AG04450 (cell line): ENCODE measurements at places on chromosomes 3 and 15.
A peak's percentile ranks its signal among the peaks of the same experiment; 100 is the strongest.

DNA sequence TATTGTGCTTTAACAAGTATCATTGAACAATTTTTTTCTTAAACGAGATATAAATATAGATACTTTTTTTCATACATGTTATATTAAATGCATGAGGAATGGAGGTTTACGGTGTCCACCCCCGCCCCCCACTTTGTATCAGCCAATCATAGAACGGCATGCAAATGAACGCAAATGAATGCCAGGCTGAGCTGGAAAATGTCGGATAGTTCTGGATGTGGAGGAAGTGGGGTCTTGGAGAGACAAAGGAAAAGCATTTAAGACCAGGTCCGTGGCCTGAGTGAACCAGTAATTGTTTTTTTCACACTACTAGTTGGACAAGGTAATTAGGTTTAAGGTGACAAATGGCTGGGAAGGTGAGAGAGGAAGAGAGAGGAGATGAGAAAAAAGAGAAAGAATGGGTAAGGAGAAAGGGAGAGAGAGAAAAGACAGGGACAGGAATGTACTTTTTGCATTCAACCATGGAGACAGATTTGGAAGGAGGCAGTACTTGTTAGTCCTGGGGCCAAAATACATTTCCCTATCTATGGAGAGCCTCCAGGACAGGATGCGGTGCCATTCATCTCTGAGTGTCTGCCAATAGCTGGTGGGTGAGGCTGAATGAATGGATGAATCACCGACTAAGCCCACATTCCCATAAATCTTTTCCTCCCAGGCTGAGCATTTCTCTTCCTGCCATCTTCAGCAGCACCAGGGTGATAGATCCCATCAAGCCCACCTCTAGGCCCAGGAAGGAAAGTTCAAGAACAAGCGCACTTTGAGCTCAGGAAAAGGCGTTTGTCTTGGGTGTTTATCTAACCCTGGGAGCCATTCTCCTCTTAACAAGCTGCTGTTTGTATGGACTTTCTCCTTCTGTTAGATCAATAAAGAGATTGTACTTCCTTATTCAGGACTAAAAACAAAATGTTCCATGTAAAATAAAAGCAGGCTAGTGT is 1.4 kb upstream of the RAD18 start:
- DNase-seq = no peak

- DNase-seq = no peak
Observed at GRCh38 chr3:169472259-169472900, 191.1 kb downstream of the MECOM start.

DNA sequence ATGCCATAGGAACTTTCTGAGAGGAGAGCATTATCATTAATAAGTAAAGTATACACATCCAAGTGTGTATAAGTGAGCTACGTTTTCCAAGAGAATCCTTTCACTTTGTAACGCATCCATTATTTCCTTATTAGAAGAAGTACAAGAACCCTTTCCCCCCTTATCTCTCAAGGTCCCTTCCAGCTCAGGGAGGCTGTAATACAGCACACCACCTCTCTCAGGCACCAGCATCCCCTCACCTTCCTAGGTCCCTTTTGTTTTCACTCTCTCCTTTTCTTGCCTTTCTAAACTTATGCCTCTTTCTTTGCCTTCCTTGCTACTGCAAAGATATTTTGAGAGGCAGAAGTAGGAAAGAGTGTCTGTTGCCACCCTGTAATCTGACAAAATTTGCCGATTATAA is 446.0 kb downstream of the GRM7 start:
- no peak for DNase-seq

- no peak for DNase-seq
Observed at GRCh38 chr15:26051761-26052675, 188.9 kb upstream of the ATP10A start.

DNA sequence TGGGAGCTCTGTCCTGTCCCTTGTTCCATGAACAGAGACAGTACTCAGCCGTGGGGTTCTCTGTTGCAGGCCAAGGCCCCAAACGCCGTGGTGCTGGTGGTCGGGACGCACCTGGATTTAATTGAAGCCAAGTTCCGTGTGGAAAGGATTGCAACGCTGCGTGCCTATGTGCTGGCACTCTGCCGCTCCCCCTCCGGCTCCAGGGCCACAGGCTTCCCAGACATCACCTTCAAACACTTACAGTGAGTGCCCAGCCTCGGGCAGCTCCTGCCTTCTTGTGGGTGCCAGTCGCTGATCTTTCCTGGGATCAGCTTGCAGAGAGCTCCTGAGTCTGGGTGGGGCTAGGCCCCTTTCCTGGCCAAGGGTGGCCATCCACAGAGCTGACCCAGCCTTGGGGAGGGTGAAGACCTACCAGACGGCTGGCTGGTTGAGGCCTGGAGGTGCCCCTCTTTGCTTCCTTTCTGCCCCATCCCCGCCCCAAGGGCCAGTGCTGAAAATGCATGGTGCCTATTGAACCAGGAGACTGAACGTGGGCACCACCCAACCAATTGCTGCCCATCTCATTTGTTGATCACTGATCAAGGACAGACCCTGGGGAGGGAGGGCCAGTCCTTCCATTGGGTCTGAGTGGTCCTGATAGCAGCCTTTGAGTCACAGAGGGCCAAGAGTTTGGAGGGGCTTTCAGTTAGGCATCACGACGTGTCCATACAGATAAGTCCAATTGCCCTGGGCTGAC is 106.9 kb downstream of the LRRK1 start:
- DNase-seq = no peak

DNA sequence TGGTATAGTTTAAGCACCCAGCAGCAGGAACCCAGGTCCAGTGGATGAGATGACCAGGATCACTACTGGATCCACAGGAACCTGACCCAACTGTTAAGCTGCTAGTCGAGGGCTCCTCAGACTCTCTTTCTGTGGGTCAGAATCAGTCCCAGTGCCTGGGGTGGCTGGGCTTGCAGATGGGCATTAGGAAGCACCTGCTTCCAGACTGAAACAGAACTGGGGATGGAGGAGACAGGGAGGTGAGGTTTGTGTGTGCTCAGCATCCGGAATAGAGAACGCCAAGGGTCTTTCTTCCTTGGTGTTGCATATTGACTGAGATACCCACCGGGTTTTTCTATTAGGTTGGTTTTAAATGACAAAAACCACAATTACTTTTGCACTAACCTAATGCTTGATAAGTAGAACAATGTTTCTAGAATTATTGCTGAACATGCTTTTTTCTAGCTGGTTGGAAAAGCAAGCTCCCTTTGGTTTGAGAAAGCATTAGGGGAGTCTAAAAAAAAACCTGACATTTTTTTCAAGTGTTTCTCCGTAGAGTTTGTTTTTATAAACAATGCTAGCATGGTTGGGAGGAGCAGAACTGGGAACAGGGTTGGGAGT is 779 bp downstream of the ST3GAL6 start:
- no peak for DNase-seq

- DNase-seq = no peak
Observed at GRCh38 chr15:48604567-48604966, 40.9 kb downstream of the FBN1 start.

DNA sequence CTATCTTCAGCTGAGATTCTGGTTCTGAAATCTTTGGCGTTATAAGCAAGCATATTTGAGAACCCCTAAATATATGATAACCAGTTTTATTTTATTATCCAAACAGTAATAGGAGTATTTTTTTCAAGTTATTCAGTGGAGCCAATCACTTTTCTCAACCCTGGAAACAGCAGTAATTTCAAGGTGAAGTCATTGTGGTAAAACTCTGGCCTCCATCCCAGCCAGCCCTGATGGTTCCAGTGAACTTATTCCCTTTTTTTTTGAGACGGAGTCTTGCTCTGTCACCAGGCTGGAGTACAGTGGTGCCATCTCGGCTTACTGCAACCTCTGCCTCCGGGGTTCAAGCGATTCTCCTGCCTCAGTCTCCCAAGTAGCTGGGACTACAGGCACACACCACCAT is 545.4 kb upstream of the IL12A start:
- DNase-seq = no peak

DNA sequence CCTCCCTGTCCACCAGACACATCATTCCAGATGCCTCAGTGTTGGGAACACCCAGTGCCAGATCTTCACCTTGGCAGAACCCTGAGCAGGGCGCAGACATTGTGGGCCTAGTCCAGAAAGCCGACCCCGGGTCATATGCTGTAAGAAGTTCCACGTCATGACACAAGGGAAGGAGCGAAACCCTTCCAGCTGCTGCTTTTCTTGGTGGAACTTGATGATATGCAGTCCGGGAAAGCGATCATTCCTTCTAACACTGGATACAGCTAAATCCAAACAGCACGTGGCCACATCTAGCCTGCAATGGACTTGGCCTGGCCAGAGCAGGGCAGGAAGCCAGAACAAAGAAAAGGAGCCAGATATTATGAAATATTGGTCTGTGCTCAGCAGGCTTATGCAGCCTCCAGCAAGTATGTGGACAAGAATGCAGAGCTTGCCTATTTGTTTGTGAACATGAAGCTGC is 22.0 kb downstream of the GASK1A start:
- DNase-seq = peak; percentile 87
